ENCODE measurements at places on chromosomes 7 and 10. TPM values are rescaled to one million over a fixed set of nuclear protein-coding genes. Genes with fewer than 3 reads are reported as not detected.

Gene CLIP2
- total RNA-seq, result 44.3 TPM

Gene GPR158
- 0.50 TPM for total RNA-seq

Gene DENND2A
- 51.2 TPM for total RNA-seq

Gene LRRC17
- 2.9 TPM for total RNA-seq

Gene ANKMY2
- 16.6 TPM for total RNA-seq

Gene BTBD16
- total RNA-seq, result 0.29 TPM

Gene CACNA2D1
- total RNA-seq, result 39.9 TPM

Gene HELLS
- 1.3 TPM for total RNA-seq

Gene CUTC
- 28.7 TPM for total RNA-seq

Gene AKAP9
- total RNA-seq, result 43.9 TPM

Gene MACC1
- total RNA-seq, result 0.17 TPM

Gene NSMCE4A
- 96.8 TPM for total RNA-seq

Gene HECW1
- 0.42 TPM for total RNA-seq

Gene ANKRD26
- 7.4 TPM for total RNA-seq

Gene LBX1
- not detected for total RNA-seq

Gene TEX36
- not detected for total RNA-seq

Gene HTR5A
- total RNA-seq, result not detected

Gene HOXA10
- not detected for total RNA-seq

Gene CCL24
- total RNA-seq, result not detected

Gene ACTA2
- 6,391 TPM for total RNA-seq

Gene MNX1
- not detected for total RNA-seq

Gene VPS37D
- 7.1 TPM for total RNA-seq

Gene SLC25A40
- 9.6 TPM for total RNA-seq

Gene MYO3A
- total RNA-seq, result not detected

Gene DNTT
- total RNA-seq, result not detected

Gene NXPH1
- not detected for total RNA-seq

Gene EMX2
- not detected for total RNA-seq

Gene FGFBP3
- 1.0 TPM for total RNA-seq

Gene NACAD
- 7.3 TPM for total RNA-seq

Gene VSIR
- total RNA-seq, result 118 TPM

Gene RASA4B
- total RNA-seq, result 22.1 TPM

Gene PNLIPRP3
- total RNA-seq, result not detected

Gene ANXA8
- not detected for total RNA-seq

Gene CLDN3
- not detected for total RNA-seq

Gene ADAM22
- total RNA-seq, result 1.0 TPM

Gene LIMK1
- total RNA-seq, result 10.6 TPM

Gene ZNF117
- 8.7 TPM for total RNA-seq

Gene ALOX5
- total RNA-seq, result 17.6 TPM

Gene UPK3BL2
- total RNA-seq, result 2.1 TPM

Gene SLC18A2
- 2.5 TPM for total RNA-seq

Gene PKD2L1
- not detected for total RNA-seq

Gene LRRN3
- 0.42 TPM for total RNA-seq

Gene TMEM213
- not detected for total RNA-seq

Gene BLNK
- 5.0 TPM for total RNA-seq

Gene CYP2C19
- total RNA-seq, result not detected

Gene MYL10
- total RNA-seq, result not detected

Gene NCF1
- total RNA-seq, result 7.0 TPM

Gene COL17A1
- 0.29 TPM for total RNA-seq
